ENCODE measurements at places on chromosomes 13 and 19.
A peak's percentile ranks its signal among the peaks of the same experiment; 100 is the strongest.

- no peak for DNase-seq
These were observed 508.6 kb upstream of the KLHL1 start for GRCh38 chr13:70616847-70617246.

- no peak for DNase-seq
These were observed 43.5 kb upstream of the TSC22D1 start for GRCh38 chr13:44619651-44620050.

DNA sequence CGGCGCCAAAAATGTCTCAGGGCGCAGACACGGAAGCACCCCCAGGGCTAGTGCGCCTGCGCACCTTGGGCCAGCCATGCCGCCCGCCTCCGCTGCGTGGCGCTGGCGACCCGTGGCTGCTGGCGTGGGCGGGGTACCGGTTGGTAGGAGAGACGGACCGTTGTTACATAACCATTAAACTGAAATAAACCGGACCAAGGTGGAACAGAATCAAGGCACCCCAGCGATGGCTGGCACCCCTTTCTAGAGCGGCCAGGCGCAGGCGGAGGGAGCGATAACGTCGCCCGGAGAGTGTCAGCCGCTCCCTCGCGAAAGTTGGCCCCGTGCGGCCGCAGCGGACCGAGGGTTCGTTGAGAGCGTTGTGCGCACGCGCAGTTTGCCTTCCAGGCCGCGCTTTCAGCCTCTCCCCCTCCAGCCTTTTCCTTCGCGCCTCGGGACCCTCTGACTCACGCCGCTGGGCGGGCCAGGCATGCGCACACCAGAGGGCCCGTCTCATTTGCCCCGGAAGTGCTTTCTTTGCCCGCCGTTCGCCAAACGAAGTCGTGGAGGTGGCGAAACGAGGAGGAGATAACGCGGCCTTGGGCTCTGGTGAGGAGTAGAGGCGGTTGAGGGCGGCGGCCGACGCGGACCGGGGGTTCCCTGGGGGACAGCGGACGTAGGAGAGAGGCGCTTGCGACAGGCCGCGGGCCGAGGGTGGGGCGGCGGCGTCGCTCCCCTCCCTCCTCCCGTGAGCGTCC lies at the start of the genes PLEKHJ1 and SF3A2:
Gene PLEKHJ1, minus strand, starts transcription at position 16 of the 737 bp plus-strand sequence. CDS start 81 bp downstream, outside the sequence.
Gene SF3A2, plus strand, starts transcription at position 511 of the 737 bp plus-strand sequence. CDS start 6,595 bp downstream, outside the sequence.
- peak; percentile 97 for DNase-seq

DNA sequence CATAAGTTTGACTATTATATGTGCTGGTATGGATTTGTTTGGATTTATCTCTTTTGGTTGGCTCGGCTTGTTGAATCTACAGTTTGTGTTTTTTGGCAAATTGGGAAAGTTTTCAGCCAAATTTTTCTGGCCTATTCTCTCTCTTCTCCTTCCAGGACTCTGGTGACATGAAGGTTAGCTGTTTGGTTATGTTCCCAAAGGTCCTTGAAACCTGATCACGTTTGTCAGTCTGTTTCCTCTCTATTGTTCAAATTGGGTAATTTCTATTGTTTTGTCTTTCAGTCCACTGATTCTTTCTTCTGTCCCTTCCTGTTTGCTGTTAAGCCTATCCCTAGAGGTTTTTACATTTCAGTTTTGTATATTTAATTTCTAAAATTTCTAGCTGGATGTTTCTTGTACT lies 81.5 kb upstream of the SHISA2 start:
- no peak for DNase-seq

DNA sequence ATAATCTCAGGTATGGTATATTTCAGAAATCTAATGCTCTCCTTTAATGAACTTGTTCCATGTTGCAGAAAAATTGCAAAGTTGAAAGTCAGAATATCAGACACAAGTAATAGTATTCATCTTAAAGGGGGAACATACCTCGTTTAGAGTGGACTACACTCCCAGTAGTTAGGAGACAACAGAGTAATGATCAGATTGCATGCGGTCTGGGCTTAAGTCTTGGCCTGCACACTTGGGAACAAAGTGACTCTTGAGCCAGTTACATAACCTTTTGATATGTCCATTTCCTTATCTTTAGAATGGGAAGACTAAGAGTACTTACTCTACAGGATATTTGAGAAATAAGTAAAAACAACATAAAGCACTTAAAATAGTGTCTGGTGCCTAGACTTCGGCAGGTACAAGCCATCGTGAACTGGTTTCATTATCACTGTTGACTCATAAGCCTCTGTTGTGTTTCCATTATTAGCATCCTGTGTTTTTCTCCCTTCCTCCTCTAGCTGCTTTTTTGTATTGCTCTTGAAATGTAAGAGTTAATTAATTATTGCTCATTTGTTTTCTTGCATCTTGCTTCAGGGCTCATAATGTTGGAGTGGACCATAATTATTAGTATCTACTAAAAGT lies 53.0 kb downstream of the DPY19L3 start:
- DNase-seq, result no peak

GRCh38 chr13:50125554-50126262 lies 110.5 kb downstream of the KCNRG start:
- peak; percentile 78 for DNase-seq

DNA sequence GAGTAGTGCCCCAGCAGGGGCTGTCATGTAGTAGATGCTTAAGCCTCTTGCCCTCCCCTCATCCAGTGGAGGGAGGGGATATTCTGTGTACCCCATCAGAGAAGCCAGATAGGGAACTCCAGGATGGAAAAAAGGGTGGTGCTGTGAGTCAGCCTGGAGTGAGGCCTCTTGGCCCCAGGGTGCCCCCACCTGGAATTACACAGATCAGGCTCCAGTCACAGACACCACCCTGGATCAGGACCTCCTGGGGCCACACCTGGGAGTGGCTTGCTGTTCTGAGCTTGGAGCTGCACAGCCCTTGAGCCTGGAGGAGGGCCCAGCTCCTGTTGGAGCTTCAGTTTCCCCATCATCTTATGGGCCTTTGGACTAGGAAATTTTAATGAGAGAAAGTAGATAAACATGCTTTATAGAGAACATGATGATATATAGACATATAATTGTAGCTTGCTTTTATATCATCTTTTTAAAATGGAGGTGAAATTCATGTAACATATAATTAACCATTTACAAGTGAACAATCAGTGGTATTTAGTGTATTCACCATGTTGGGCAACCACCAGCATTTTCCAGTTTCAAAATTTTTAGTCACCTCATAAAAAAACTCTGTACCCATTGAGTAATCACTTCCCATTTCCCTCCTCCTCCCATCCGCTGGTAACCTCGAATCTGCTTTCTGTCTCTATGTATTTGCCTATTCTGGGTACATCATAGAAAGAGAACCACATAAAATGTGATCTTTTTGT lies 24.6 kb downstream of the CYP4F22 start:
- DNase-seq, result no peak

DNA sequence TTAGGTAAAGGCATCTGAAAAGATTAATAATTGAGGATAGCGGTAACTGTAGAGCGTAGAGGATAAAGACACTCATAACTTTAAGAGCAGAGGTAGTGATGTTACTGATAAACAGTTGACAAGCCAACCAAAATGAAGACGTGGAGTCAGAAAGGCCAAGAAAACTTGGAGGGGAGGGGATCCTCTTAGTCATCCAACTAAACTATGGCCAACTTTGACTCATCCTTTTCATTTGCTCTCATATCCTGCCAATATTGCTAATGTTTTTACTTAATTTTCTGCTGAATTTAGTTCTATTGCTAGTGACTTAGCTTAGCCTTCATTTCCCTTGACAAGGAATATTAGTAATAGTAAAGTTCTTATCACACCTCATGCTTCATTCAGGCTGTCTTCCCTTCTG lies 13.4 kb downstream of the ITGBL1 start:
- DNase-seq, result no peak

GRCh38 chr19:50801107-50801506 lies 10.9 kb downstream of the ACP4 start:
- no peak for DNase-seq

DNA sequence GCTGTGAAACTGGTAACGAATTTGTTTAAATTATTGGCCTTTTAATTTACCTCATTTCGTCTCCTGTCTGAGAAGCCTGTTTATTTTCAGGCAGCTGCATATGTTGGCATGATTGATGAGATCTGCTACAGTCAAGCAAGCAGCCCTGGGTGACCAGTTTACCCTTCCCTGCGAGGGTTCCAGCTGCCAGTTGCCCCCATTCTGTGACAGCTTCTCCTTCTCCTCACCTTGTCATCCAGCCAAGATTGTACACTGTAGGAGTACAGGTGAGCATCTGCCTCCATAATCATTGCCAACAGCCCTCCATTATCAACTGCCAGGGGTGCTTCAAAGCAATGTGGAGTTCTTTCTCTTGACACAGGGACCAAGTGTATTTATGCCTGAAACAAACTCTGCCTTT lies 1979.9 kb upstream of the PRR20A start:
- no peak for DNase-seq

DNA sequence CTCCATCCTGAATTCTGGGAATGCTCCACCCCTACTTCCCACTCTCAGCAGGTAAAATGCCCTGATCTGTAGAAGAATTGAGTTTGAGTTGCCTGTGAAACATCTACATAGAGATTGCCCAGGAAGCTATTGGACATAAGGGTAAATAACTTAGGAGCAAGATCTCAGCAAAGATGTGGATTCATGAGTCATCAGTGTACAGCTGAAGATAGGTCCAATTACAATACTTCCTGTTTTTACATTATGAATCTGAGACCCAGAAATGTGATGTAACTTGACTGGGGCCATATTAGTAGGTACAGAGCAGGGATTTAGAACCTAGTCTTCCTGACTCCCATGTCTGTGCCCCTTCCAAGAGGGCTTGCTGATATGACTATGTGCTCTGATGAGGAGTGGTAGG lies 79.4 kb upstream of the FNDC3A start:
- no peak for DNase-seq

- DNase-seq, result no peak
These were observed 182.2 kb downstream of the KDM4B start for GRCh38 chr19:5150902-5151741.

- DNase-seq, result no peak
These were observed 36.6 kb upstream of the OXGR1 start for GRCh38 chr13:97030705-97031452.

DNA sequence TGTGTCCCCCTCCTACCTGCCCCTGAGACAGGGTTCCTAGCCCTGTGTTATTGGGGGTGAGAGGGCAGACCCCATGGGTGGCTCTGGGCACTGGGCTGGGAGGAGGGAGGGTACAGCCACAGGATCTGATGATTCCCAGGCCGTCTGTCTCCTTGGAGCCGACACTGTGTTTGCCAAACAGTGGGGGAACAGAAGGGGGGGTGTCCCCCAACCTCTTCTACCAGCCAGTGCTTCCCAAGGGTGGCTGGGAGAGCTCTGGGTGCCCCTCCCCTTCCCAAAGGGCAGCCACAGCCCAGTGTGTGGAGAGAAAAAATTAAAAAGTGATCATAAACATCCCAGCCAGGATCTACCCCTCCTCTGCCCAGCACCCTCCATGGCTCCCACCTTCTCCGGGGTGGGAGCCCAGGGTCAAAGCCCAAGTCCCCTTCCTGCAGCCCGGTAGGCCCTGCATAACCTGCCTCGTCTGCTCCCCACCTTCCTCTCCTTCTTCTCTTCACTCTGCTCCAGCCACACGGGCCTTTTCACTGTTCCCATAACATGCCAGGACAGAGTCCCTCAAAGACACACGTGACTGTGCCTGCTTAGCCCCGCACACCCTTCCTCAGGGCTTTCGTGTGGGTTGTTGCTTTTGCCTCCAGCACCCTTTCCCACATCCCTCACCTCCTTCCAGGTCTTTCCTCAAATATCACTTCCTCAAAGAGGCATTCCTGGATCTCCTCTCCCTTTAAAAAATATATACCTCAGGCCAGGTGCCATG lies 1.4 kb upstream of the PLIN4 start:
- no peak for DNase-seq

- DNase-seq, result no peak
These were observed 20.0 kb downstream of the ELL start for GRCh38 chr19:18501832-18502231.

- DNase-seq, result no peak
These were observed 209.1 kb upstream of the STARD13 start for GRCh38 chr13:33494596-33495204.

- peak; percentile 29 for DNase-seq
These were observed 736 bp downstream of the GPI start for GRCh38 chr19:34365463-34366401.

GRCh38 chr13:106619688-106620555 lies 52.0 kb upstream of the ARGLU1 start:
- peak; percentile 24 for DNase-seq

DNA sequence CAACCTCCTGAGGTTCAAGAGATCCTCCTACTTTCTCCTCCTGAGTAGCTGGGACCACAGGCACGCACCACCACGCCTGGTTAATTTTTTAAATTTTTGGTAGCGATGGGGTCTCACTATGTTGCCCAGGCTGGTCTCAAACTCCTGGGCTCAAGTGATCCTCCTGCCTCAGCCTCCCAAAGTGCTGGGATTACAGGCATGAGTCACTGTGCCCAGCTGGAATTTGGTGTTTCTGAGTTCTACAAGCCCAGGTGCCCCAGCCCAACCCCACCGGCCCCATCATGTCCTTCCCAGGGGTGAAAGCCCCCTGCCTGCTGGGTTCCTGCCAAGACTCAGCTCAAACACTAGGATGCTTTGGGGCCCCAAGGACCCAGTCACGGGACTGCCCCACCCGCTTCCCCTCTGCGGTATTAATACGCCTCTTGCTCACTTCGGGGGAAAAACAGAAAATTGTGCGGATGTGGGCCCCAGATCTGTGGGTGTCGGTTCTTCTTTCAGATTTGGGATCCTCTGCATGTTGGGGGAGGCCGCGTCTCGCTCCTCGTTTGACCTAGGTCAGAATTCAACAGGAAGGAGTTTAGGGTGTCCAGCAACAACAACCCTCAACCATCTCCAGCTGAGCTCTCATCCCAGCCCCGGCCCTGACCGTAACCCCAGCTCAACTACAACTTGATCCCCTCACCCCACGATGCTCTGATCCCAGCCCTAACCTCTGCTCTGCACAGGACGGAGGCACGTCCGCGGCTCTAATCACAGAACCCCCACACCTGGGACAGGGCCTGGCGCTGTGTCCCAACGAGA lies 3.7 kb upstream of the FCER2 start:
- DNase-seq, result no peak

GRCh38 chr19:16113727-16114126 lies 2.0 kb downstream of the RAB8A start:
- no peak for DNase-seq

DNA sequence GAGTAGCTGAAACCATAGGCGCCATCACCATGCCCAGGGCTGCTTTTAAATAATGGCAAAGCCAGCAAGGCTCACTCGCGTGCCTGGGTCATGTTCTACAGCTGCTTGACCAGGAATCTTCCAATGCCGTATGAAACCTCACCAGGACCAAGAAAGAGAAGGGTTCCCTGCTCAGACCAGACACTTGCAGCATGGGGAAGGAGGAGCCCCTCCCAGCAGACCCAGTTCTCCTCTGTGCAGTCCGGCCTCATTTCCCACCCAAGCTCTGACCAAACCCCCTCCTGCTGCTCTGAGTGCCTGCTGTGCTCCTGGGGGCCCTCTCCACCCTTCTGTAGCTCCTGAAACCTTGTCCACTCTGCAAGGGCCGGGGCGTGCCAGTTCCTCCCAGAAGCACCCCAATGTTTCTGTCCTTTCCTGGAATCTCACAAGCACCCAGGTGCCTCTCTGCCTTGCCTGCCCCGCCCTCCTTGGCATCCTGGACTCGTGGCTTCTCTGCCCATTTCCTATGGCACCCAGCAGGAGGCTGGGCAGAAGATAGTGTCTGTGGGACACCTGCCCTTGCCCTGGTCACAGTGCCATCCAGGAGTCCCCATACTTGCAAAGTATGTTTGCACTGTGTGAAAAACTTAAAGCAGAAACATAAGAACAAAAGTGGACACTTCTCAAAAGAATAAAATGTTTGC lies 6.8 kb upstream of the SLC7A9 start:
- no peak for DNase-seq

- no peak for DNase-seq
These were observed 435.9 kb upstream of the SGCG start for GRCh38 chr13:22744688-22745452.

GRCh38 chr19:4983346-4984105 lies 14.6 kb downstream of the KDM4B start:
- DNase-seq, result no peak

- DNase-seq, result no peak
These were observed 924 bp downstream of the TNFSF13B start for GRCh38 chr13:108270442-108270841.
